ENCODE measurements at places on chromosomes 5 and 9. TPM values are rescaled to one million over a fixed set of nuclear protein-coding genes. Genes with fewer than 3 reads are reported as not detected.

GRCh38 chr5:63286724-63287123, 675.5 kb downstream of the HTR1A start:
- no peak for DNase-seq

GRCh38 chr5:150663936-150664335, 2.9 kb downstream of the MYOZ3 start:
- no peak for DNase-seq

The RAI14 gene
- total RNA-seq = 12.5 TPM

The ADAMTS12 gene
- 0.83 TPM for total RNA-seq

The OR1J2 gene
- total RNA-seq = not detected

GRCh38 chr9:6739218-6739617, 18.6 kb upstream of the KDM4C start:
- no peak for DNase-seq

The SLIT3 gene
- 15.2 TPM for total RNA-seq

The PHF24 gene
- 161 TPM for total RNA-seq

- DNase-seq = no peak
Observed at GRCh38 chr9:19648672-19649071, 140.2 kb downstream of the SLC24A2 start.

The PCDHA1 gene
- total RNA-seq = 2.7 TPM
